Thoracic aorta (tissue), 2 donors: ENCODE measurements at places on chromosomes 5 and 9.

DNA sequence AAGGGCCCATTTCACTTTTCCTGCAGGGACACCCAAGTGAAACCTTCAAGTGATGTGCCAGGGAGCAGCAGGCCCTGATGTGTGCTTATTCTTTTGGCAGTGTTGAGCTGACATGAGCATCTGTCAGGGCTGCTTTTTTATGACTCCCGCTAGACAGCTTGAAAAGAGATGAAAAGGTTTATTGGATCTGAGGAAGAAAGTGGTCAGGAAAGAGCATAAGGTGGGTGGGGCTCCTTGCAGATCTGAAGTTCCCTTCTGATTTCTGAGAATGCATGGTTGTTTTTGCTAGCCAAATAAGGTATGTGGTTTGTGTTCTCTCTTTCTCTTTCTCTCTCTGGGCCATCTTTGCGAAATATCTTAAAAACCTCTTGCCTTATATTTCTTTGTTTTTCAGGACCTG, 316.1 kb downstream of the DMRT2 start:
- no peak for DNase-seq

DNA sequence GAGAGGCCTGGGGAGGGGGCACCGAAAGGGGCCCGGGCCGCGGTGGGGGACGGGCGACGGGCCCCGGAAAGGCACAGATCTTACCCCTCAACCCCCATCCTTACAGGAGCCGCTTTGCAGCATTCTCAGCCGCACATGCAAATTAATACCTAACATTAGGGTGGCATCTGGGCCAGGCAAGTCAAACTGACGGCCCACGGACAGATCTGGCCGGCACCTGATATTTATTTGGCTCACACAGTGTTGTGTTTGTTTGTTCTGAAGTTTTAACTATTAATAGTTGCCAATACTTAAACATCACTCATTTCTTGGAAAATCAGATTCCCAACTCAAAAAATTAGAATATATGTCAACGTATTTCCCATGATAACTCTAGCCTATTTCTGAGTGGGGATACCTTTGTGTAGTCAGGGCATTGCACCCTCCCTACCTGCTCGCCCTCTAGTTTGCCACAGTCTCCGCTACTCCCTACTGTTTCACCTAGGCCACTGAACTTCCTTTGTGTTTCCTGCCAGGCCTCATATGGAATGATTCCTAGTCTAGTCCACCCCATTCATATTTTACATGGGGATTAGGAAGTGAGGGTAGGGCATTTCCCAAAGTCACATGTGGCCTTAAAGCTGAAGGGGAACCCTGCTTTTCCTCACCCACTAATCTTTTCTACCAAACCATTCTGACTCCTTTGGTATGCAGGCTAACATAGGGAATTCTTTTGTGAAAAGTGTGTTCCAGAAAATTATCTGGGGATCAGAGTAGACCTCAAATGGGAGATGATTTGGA, 71.9 kb upstream of the LARP1 start:
- DNase-seq, result no peak

DNA sequence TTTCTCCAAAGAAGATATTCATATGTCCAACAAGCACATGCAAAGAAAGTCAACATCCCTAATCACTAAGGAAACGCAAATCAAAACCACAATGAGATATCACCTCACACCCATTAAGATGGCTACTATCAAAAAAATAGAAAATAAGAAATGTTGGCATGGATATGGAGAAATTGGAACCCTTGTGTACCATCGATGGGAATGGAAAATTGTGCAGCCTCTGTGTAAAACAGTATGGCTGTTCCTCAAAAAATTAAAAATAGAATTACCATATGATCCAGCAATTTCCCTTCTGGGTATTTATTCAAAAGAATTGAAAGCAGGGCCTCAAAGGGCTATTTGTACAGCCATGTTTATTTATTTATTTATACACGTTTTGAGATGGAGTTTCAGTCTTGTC, 43.0 kb upstream of the HRH2 start:
- no peak for DNase-seq

DNA sequence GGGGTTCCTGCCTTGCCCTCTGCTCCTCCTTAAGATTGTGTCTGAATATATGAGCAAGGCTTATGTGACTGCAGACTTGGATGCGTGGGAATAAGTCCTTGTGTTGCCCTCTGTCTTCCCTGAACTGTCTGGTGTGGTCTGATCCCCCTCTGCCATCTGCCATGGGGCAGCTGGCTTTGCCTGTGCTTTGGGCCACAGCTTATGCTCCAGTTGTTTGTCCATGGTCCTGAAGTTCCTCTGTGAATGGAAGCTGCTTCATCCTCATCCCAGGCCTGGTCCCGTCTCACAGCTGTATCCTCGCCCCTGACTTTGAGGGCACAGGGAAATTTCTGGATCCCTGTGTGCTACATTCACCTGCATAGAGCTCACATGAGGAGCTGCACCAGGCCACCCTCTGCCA, 14.7 kb downstream of the IL31RA start:
- DNase-seq, result no peak

DNA sequence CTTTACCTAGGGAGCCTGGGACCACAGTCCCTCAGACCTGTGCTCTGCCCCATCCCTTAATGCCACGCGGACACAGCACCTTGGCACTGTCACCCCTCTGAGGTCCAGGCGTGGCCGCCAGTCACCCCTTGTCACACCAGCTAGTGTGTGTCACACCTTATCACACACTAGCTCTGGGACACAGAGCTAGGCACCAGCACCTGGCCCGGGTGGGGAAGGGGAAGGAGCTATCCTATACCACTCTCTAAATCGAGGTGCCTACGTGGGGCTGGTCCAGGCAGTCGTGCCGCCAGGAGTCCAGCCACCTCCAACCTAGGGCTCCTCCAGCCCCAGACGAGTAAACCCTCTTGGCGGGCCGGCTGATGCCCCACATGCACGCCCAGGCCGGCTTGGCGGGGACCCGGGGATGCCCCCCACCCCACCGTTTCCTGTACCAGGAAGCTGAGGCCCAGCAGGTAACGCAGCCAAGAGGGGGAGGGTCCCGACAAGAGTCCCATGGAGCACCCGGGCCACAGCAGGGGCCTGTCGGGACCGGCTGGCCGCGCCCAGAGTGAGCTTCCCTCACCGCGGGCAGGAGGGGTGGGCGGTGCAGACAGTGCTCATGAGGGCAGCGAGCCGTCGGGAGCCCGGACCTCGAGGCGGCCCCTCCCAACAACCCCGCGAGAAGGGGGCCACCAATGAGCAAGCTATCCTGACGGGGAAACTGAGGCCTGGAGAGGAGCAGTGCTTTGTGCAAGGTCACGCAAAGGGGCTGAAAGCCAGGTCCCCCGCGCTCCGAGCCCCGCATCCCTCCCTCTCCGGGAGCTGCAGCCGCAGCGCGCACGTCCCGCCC, 550 bp downstream of the CORO2A start:
- no peak for DNase-seq

- no peak for DNase-seq
Observed at GRCh38 chr5:93611273-93611975, 28.4 kb downstream of the NR2F1 start.

DNA sequence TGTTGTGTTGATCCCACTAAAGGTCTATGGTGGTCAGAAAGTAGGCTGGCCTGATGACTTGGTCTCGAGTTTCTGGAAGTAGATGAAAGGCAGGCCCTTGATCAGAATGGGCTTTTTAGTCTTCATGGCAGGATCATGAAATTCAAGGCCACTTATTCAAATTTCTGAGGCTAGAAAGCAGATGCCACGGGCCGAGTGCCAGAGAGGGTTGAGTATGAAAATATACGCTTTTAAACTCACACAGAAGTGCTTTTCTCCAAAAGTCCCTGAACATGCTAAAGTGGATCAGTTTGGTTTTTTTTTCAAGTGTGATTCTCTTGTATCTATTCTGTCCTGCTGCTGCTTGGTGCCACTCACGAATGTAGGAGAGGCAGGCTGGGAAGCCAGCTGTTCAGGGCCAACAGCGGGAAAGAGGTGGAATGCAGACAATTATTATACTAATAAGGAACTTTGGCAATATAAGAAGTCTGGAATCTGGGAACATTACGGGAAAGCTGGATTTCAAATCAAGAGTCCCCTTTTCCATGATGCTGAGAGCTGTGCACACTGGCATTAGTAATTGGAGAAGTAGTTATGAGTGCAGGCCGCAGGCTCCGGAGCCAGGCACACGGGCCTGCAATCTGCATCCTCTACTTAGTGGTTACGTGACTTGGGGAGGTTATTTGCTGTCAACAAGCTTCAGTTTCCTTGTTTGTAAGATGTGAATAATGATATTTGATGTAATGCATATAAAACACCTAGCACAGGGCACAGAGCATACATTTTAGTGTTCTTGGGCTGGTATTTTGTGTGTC, 95.8 kb downstream of the LMNB1 start:
- no peak for DNase-seq

DNA sequence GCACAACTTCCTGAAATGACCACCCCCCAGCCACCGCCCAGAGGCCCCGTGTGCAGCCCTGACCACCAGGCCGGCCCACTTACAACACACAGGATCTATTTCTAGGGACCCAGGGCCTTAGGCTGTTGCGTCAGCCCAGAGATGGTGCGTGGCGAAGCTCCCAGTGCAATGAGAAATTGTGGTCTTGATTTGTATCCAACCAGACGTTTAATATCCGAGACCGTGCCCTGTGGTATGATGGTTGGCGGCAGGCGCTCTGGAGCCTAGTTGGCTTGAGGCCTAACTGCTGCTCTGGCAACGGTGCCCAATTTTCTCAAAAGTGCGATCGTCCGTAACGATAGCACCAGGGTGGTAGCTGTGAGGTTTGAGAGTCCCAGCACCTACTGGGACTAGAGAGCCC, 32.6 kb upstream of the SLC6A19 start:
- no peak for DNase-seq

DNA sequence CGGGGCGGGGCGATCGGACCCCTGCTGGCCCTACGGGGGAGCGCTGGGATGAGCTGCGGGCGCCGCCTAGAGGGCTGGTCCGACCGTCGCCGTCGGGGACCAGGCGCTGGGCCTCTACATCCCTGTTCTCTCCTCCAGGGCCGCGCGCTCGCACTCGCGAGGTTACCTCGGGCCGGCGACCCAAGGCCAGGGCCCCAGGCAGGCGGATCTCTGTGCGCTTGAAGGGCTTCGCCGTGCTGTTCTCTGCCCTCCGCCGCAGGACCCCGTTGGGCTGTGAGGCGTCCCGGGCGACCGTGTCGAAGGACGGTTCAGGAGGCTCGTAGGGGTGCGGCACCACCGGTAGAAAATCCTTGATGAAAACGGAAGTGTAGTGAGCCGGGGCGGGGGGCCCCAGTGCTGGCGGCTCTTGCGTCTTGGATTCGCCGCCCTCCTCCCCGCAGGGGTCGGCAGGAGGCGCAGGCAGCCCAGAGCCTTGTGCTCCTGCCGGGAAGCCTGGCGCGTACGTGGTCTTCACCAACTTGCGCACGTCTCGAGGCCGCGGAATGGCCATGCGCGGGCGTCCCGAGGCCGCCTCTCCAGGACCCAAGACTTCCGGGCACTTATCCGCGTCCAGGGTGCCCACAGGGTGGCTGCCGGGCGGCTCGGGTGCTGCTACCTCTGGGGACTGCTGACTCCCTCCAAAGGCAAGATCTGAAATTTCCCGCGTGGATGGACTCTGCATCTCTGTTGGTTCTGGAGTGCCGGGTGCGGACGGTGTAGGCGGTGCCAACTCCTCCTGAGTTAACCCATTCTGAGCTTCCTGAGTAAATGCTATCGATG, 2.0 kb downstream of the PROB1 start:
- DNase-seq, result no peak

GRCh38 chr9:93813221-93814076, 141.7 kb downstream of the BARX1 start:
- no peak for DNase-seq

GRCh38 chr5:96640696-96641095, 21.5 kb upstream of the CAST start:
- no peak for DNase-seq

GRCh38 chr5:131081374-131081773, 83.7 kb downstream of the HINT1 start:
- no peak for DNase-seq

- DNase-seq, result no peak
Observed at GRCh38 chr5:16592255-16592654, 24.5 kb downstream of the RETREG1 start.

DNA sequence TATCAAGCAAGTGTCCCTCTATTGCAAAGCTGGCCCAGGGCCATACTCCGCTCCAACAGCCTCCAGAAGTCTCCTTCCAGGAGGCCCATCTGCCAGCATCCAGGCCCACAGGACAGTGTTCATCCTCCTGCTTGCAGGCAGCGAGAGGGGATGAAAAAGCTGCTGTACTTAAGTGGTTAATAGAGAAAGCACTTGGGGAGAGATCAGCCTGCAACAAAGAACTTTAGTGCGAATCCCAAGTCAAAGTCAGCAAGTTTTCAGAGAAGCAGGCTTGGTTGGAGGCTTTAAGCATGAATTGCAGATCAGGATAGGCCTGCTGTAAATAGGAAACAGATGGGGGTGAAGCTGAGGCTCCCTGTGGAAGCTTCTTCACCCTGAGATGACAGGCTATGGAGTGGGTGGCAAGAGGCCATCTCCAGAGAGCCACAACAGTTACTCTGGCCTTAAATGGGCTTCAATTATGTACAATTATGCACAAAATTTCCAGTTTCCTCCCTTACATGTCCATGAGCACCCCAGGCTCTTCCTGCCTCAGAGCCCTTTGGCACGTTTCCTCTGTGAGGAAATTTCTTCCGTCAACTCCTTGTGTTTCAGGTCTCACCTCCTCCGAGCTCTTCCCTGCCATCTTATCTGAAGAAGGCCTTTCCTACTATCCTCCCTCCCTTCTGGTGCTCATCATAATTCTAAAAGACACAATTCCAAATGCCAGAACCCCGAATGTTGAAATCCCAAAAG, 98.0 kb upstream of the NR3C1 start:
- no peak for DNase-seq

DNA sequence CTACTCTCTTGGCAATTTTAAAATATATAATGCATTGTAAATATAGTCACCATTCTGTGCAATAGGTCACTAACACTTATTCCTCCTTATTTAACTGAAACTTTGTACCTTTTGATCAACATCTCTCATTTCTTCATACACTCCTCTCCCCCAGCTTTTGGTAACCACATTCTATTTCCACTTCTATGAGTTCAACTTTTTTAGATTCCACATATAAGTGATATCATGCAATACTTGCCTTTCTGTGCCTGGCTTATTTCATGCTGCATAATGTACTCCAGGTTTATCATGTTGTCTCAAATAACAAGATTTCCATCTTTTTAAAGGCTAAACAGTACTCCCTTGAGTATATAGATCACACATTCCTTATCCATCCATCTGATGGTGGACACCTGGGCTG, 188.8 kb downstream of the NXNL2 start:
- DNase-seq, result no peak

DNA sequence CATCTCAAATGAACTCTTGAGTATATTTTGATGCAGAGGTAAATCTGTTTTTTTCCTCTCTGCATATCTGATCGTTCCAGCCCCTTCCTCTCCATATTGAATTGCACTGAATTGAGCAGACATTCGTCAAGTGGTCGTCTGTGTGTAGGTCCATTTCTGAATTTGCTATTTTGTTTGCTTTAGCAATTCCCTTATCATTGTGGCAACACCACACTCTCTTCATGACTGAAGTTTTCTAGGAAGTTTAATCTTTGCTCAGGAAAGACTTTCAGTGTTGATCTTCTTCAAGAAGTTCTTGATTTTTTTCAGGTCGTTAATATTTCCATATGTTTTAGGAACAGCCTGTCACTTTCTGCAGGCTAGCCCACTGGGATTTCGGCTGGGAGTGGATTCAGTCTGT, 132.0 kb downstream of the WNK2 start:
- DNase-seq, result no peak

GRCh38 chr5:50325237-50325832, 115.8 kb downstream of the EMB start:
- DNase-seq, result no peak

GRCh38 chr5:5430136-5430535, 7.7 kb downstream of the ICE1 start:
- DNase-seq, result no peak
